Osteoblast (primary cell): ENCODE measurements at places on chromosomes 6 and 20.

- DNase-seq = no peak
These were observed 19.9 kb downstream of the ADGRF1 start for GRCh38 chr6:47022191-47022590.

- no peak for DNase-seq
These were observed 25.0 kb downstream of the CYB5R4 start for GRCh38 chr6:83884523-83884922.

- no peak for DNase-seq
These were observed 250.2 kb upstream of the QKI start for GRCh38 chr6:163164175-163164900.

GRCh38 chr20:41183391-41183790 lies 46.0 kb downstream of the PLCG1 start:
- peak; percentile 18 for DNase-seq

DNA sequence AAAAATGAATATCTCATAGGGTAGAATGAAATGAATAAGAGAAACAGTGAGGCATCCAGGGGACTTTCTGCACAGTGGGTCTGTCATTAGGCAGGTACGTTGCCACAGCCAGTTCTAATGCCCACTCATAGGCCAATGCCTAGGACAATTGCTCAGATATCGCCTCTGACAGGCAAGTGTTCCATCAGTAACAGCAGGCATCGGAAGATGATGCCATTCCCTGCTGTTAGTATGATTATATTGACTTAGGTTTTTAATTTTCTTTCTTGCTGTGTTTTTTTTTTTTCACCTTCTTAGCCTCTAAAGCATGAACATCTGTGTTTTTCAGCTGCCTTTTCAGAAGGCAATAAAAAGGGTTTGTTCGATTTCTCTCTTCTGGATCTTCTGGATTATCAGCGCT lies 90.7 kb downstream of the PRL start:
- DNase-seq = no peak

DNA sequence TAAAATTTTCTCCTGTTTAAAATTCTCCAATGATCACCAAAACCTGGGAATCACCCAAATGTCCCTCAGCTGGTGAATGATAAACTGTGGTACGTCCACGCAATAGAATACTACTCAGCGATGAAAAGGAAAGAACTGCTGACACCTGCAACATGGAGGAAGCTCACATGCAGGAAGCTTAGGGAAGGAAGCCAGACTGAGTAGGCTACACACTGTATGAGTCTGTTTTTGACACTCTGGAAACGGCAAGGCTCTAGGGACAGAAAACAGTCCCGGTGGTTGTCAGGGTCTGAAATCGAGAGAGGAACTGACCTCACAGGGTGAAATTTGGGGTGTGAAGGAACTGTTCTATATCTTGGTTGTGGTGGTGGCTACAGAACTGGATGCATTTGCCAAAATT lies 25.2 kb upstream of the TLDC2 start:
- DNase-seq = no peak

GRCh38 chr20:40702504-40702903 lies 13.5 kb upstream of the MAFB start:
- DNase-seq = no peak

DNA sequence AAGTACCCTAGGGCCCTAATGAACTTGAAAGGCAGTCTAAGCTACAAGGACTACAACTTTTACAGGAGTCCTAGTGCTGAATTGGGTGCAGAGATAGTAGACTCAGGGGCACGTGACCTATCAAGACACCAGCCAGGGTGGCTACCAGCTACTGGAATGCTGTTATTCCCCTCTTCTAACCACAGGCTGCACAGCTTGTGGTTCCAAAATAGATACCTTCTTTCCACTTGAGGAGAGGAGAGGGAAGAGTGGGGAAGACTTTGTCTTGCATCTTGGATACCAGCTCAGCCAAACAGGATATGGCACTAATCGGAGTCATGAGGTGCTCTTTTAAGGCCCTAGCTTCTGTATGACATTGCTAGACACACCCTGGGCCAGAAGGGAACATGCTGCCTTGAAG lies 60.0 kb upstream of the MTRF1L start:
- no peak for DNase-seq

DNA sequence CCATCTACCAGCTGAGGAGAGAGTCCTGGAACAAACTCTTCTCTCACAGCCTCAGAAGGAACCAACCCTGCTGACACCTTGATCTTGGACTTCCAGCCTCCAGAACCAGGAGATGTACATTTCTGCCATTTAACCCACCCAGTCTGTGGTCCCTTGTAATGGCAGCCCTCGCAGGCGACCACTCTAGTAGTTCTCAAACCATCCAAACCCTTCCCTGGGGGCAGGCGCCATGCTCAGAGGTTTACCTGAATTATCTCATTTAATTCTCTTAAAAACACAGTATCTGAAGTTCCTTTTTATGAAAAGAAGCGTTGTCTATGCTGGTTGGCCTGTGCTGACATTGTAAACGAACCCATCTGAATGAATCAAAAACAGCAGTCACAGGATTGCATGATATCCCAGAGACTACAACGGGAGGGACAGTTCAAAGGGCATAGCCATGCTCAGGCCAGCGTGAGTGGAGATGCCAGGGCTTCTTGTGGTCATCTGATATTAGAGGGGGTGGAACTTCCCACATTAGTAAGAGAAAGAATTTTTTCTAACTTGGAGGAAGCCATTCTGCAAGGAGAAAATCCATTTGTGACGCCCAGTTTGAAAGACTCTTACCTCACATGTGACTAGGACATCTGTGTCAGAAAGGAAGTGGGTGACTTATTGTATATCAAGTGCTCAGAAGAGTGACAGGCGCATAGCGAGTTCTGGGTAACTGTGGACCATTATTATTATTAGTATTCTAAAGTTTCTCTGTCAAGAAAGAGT lies 17.2 kb upstream of the TAGAP start:
- DNase-seq = no peak

DNA sequence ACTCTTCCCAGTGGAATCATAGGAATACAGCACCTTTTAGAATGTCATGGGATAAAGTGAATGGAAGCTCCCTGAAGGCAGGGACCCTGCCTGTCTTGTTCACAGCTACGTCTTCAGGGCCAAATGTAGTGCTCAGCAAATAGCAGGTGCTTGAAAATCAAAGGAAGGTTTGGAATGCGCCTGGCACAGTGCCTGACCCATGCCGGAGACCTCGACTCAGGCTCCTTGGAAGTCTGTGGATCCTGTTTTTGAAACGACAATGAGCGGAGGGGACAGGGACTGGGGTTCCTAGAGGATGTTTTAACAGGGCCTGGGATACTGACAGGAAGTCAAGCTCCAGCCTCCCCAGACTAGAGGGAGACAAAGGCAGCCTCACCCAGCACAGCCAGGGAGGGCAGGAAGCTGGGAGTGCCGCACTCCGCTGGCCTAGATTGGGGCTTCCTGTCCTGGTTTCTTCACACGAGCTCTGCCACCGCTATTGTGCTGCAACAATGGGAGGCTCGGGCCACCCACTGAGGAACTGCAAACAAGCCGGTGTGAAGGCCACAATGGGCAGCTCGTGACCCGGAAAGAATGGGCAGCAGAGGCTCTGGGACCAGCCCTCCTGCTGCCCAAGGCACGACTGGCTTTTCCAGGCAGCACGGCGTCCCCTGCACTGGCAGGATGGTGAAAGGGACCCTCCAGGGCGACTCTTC lies 76.7 kb downstream of the PREX1 start:
- DNase-seq = no peak

DNA sequence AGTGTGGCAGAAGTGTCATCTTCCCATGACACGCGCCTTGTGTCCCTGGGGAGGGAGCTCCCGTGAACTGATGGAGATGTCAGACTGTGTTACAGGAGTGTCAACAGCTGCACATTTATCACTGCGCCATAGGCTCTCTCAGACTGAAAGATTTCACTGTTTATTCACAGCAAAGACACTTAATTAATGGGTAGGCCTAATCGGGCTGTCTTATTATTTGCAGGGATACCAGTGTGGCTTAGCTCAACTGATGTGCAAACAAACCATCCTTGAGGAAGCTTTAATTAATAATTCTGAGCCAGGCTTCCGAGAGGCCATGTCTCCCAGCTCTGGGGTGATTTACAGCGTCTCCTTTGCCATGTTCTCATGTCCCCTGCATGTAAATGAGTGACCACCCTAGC lies 771.0 kb downstream of the QKI start:
- no peak for DNase-seq

DNA sequence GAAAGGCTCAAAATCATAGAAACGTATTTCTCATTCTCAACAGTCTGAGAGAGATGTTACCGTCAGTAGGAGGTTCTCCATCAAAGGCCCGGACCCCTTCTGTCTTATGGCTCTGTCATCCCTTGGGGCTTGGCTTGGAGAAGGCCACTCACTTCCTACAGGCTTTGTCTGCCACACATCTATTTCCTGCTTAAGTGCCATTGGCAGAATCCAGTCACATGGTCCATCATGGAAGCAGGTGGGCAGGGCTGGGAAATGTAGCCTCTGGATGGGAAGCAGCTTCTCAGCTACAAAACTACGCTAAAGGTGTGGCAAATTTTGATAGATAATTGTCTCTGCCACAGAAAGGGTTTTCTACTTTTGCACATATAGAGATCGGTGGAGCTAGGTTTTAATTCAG lies 12.6 kb upstream of the ZFP64 start:
- no peak for DNase-seq

GRCh38 chr6:17986656-17987446 lies 584 bp downstream of the KIF13A start:
- peak; percentile 96 for DNase-seq

DNA sequence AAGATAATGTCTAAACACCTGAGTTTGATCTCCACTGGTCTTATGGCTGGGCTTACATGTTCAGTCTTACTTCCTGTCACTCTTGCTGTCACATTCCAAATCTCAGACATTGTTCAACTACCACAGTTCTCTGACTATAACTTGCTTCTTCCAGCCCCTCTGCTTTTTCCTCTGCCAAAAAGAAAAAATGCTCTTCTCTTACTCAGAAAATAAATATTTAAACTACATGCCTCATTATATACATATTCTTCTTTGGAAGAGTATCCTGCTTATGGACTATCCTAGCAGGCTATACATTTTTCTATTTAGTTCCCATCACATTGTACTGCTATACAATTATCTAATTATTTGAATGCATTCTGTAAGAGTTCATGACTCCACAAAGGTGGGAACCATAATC lies 175.4 kb downstream of the TBC1D32 start:
- no peak for DNase-seq

- no peak for DNase-seq
These were observed 63.4 kb downstream of the DST start for GRCh38 chr6:56579155-56579851.

GRCh38 chr6:106146852-106147351 lies 60.8 kb downstream of the PRDM1 start:
- peak; percentile 86 for DNase-seq

DNA sequence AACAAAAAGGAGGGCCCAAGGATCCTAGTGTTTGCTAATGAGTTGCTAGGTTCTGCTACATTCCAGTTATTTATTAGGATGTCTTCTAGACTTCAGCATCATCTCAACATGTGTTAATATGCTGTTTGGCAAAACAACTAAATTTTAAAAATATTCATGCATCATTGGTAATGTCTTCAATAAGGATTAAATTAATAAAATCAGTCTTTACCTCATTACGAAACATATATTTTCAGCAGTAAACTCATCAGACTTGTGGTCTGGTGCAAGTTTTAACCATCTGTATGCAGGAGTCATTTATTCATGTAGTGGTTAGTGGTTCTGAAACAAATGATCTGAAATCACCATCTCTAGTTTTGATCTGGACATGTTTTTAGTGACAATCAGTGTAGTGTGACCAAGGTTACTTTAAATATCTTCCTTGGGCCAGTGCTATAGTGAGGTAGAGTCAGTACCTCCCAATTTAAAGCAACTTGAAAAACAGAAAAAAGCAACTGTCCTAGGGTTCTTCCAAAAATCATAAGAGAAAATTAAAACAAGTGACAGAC lies 85.0 kb upstream of the KCNK16 start:
- DNase-seq = no peak

DNA sequence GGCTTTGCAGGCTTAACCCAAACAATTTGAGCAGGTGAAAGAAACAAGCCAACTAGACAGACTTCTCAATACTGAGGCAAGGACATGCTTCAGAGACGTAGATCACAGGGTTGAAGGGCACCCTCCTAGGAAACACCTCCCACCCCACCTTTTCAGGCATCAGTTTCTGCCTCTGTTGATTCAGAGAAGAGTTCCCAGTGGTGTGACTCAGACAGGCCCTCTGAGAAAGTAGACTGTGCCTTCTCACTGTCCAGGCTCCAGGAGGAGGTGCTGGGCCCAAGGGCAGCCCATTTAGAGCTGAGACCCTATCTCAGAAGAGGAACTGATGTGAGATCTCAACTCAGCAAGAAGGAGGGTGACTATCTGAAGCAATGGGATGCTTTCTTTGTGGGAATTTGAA lies 108.1 kb downstream of the FAM50B start:
- DNase-seq = no peak

- DNase-seq = no peak
These were observed 10.4 kb downstream of the E2F3 start for GRCh38 chr6:20411953-20412681.

GRCh38 chr6:165573671-165574070 lies 89.4 kb downstream of the PDE10A start:
- DNase-seq = no peak

DNA sequence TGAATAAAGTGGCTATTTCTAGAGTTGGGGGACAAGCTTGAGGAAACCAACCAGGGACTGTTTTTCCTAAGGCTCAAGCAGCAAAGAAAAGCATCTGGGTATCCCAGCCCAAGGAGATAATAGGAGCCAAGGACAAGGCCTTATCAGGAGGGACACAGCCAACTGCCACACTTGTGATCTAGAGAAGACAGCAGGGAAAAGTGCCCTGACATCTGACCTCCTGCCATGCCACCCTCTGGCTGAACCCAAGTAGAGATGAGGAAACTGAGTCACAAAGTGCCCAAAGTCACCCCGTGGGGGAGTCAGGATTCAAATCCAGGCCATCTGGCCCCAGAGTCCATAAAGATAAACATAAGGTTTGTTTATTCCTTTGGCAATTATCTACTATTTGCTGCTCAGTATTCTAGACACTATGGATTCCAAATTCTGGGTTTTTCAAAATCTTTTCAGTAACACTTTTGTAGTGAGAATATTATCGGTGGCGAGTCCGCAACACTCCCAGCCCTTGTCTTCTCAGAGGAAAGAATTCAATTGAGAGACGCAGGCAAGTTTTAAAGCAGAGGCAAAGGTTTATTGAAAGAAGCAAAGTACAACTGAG lies 3.5 kb upstream of the LBP start:
- no peak for DNase-seq

GRCh38 chr20:13458860-13459451 lies 179.8 kb downstream of the TASP1 start:
- peak; percentile 31 for DNase-seq

DNA sequence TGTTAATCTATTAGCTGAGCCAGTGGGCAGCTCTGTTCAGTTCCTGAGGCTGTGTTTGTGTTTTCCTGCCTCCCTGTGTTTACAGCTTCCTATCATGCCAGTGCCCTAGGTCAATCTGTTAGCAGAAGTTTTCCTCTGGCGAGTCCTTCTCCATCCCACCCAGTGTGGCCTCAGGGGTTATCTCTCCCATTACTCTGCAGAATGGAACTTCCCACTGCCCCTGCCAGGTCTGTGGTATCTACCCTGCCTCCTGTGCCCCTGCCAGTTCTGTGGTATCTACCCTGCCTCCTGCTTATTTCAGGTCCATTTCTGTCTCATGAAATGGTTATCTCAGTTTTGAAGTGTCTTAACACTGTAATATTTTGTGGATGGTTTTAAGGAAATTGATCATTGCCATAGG lies 63.1 kb downstream of the SLX4IP start:
- DNase-seq = no peak
